ENCODE measurements at places on chromosomes 6 and 20.
A peak's percentile ranks its signal among the peaks of the same experiment; 100 is the strongest.

GRCh38 chr6:44892579-44892978, 435.6 kb upstream of the RUNX2 start:
- no peak for DNase-seq

DNA sequence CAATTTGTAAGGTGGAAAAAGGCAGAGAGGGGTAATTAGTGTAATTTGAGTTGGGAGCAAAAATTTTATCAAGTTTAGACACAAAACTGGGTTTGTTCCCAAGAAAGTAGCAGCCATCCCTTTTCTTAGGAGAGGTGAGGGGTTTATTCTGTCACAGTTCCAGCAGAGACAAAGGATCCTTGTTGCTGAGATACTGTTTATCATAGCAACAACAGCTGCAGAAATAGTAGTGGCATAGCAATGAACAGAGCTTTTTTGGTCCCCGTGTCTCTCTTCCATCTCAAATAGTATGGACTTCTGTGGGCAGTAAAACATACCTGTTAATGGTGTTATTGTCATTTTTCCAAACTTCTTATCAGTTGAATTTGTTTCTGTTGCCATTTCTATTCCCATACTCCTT, 23.9 kb downstream of the ZKSCAN8 start:
- no peak for DNase-seq

DNA sequence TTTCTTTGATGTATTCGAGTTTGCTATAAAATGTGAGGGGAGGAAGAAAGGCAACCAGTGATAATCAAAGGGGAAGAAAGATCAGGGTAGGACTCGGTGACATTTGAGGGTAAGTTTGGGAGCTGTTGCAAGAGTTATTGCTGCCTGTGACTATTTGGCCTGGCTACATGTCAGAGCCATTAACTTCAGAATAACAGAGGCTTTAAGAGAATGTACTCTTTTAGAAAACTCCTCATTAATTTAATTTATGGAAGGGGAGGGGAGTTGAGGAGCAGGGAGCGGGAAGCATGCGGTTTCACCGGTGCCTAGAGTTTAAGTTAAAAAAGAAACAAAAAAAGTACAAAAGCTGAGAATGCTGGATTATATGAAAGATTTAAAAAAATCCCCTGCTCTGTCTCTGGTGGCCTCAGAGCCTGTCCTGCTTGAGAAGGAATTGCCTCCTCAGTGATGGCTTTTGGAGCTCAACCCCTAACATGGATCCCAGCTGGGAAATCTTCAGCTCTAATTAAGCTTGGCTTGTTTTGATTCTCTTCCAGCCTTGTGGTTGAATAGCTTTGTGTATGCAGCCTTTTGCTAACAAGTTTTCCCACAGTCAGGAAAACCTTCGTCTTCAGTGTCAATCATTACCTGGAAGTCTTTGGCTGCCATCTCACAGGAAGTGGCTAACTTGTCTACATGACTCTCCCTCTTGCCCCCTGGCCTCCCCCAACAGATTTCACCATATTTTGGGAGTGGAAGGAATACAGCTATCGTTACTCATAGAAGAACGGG, 238.2 kb downstream of the SOX4 start:
- no peak for DNase-seq

DNA sequence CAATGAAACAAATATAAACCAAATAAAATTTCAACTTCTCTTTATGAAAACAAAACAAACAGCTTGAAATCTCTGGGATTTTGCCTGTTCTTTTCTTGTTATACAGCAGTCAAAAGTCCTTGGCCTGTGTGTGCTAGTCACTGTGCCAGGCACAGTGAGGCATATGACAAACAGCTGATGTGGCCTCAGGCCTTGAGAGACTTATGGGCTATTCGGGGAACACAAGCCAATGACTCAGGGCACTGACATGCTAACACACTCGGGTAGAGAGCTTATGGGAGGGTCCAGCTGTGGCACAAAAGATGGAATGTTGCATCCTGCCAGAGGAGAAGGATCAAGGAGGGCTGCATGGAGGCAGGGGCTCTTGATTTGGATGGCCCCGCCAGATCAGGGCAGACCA, 95.4 kb upstream of the NKX2-2 start:
- no peak for DNase-seq

DNA sequence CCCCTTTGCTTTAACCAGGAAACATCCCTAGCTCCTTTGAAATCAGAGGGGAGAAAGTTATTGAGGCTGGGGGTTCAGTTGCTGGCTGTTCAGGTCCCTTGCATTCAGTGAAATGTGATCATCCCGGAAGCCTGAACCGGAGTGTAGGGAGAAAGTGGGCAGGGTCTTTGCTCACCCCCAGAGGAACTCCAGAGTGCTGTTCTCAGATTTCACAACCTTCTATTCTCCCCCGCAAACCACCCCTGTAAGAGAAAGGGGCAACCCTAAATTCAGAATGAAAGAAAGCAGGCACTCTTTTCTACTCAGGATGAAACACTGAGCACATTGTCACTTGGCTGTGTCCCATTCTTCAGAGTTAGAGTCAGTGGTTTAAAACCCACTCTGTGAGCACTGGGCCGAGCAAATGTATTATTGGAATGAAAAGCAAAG, 139.8 kb downstream of the KHDC1L start:
- no peak for DNase-seq

- DNase-seq: no peak
Observed at GRCh38 chr20:47361057-47361915, 4.8 kb upstream of the ZMYND8 start.

- DNase-seq: no peak
Observed at GRCh38 chr20:63738687-63739129, 868 bp upstream of the SLC2A4RG start.

- DNase-seq: peak; percentile 23
Observed at GRCh38 chr6:12012038-12012557, at the start of gene HIVEP1. Gene HIVEP1 (plus strand): TSS chr6:12012312. CDS start chr6:12015629, 3,317 bp downstream.

DNA sequence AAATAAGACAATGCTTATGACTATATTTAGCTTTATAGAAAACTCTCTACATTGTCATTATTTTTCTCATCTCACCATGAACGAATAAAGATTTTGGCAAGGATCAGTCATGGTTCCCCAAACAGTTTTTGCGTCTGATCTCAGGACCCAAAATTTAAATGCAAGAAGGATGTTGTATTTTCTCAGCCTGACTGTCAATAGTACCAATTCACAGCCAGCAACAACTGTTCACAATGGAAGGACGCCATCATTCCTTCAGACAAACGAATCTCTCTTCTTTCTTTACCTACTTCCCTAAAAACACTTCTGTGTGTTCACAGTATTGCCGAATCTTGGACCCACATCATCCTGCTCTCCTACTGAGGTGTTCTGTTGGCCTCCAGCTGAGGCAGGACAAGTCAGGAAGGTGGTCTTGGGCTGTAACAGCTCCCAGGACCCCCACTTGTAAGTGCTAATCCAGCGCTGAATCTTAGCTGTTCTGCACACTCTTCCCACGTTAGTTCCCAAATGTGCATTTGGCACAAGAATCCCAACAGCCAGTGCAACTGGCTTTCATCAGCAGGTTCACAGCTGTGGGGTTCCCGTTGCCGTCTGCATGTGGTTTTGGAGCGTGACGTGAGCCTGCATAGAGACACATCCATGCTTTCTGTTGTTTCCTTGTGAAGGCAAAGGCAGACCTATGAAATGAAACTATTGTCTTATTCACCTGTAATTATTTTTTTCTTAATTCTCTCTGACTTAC, 600.0 kb downstream of the QKI start:
- no peak for DNase-seq

- DNase-seq: no peak
Observed at GRCh38 chr6:166687070-166687878, 60.2 kb upstream of the RPS6KA2 start.

GRCh38 chr20:59603176-59603575, 1.2 kb upstream of the PHACTR3 start:
- DNase-seq: no peak

- DNase-seq: no peak
Observed at GRCh38 chr6:35019171-35019570, 122.0 kb downstream of the TCP11 start.

DNA sequence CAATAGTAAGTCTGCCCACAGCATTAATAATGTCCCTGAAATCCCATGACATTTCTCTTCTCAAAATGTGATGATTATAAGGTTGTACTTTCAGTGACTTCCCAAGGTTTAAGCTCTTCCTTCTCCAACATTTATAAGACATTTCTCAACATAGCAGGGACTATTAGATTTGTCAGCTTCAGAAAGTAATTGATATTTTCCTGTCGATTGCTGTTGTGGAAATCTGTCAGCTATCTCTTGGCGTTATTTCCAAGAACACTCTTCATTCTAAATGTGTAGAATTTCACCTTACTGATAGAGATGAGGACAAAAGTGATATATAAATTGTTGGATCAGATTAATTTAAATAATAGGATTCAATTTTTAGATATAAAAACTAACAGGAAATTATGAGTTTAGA, 149.7 kb upstream of the IMPG1 start:
- DNase-seq: no peak

GRCh38 chr6:37931066-37931465, 111.5 kb downstream of the ZFAND3 start:
- no peak for DNase-seq

- DNase-seq: no peak
Observed at GRCh38 chr20:13442986-13443385, 195.7 kb downstream of the TASP1 start.

DNA sequence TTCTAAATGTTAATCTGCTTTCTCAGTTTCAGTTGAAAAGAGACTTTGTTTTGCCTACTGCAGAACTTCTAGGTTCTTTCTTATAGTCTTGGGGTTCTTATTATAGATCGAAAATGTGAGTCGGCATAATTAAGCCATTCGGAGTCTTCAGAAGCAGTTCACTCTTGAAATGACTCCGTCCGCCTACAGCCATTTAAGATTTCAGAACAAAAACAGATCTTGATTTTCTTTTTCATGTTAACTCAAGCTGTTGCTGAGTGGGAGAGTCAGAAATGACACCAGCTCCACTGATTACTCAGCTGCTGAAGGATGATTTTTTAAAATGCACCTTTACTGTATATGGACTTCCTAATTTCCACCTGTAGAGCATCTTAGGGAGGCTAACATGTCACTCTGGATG, 15.9 kb downstream of the PRDM1 start:
- no peak for DNase-seq

- no peak for DNase-seq
Observed at GRCh38 chr20:23754731-23755130, 4.0 kb upstream of the CST1 start.

GRCh38 chr20:62886709-62887058, 25.1 kb upstream of the TCFL5 start:
- no peak for DNase-seq

GRCh38 chr6:141029908-141030307, 1102.8 kb upstream of the GJE1 start:
- no peak for DNase-seq

GRCh38 chr6:14072084-14072483, 45.5 kb upstream of the CD83 start:
- no peak for DNase-seq

- no peak for DNase-seq
Observed at GRCh38 chr6:135935941-135936601, 84.6 kb downstream of the PDE7B start.

DNA sequence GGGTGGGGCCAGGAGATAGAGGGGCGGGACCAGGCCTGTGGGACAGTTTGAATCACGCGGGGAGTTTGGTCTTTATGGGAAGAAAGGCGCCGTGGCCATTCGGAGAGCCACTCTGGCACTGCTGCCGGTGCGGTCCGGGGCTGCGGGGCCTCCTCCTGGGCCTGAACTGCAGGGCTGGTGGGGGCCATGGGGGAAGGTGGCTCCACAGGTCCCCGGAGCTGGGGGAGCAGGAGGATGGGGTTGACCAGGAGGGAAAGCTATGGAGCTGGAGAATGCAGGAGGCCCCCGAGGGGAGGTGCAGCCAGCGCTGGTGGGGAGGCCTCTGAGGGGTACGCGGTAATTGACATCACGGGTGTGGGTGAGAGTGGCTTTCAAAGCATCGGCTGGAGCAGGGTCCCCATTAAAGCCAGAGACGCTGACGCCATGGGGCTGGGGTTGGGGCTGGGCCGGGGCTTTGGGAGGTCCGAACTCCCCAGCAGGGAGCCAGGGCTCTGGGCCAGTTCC, 1.8 kb upstream of the BHLHE23 start:
- no peak for DNase-seq

DNA sequence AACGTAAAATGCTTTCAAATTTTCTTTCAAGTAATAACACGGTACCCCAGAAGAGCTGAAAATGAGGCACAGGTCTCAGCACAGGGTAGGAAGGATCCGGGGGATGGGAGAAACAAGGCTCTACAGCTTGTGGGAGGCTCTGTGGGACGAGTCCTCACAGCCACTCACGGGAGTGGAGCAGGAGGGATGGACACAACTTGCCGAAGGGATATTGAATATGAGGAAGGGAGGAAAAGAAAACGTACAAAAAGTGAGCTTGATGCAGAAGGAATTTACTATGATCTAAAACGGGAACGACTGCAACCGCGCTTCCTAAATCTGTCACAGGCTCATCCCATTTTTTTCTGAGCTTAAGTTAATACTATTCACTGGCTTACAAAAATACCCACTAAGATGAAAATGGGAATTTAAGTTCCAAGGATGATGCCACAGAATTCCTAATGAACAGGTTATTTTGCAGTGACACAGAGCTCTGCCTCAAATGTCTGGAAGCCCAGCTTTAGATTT, 72.9 kb downstream of the FYN start:
- no peak for DNase-seq

- no peak for DNase-seq
Observed at GRCh38 chr6:114839019-114839418, 496.2 kb upstream of the HS3ST5 start.

DNA sequence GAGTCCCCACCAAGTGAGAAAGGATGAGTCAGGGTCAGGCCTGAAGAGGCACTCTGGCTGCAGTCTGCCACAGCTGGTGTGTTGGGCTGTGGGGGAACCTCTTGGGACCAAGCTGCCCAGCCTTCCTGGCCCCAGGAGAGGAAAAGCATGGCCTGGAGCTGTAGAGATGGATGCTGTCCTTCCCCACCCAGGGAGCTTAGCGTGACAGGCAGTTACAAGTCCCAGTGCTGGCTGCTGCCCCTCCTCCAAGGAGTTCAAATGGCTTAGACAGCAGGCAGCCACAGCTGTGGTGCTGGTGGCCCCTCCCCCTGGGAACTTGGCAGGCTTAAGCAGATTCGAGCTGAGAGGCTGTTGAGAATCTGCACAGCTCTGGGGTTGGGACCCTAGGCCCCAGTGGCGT, 253.2 kb downstream of the PLCB1 start:
- no peak for DNase-seq

DNA sequence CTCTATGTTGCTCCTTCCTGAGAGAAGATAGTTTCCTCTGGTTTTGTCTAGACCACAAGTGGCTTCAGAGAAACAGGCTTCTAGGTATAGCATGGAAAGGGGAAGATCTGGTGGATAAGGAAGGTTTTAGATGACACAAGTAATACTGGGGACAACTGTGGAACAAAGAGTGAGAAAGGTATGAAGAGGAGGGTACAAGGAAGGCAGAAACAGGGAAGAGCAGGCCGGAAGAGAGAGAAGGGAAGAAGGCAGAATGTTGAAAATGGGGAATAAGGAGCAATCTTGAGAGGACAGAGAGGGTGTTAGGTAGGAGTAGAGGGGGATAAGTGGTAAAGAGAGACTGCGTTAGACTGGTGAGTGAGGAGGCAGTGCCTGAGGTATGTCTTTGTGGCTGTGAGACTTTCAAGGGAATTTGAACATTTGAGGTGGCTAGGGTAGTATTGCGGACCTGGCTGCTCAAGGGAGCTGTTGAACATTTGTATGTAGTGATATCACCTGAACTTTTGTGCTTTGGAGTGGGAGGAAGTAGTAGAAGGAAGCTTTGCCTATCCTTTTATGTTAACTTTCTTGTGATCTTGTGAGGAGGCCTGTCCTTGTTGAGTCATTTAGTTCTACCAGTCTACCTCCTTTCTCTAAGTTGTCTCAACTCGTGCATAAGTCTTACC, 69.5 kb downstream of the FOXO3 start:
- no peak for DNase-seq

All from stimulated activated CD8-positive, alpha-beta memory T cell treated with anti-CD3 and anti-CD28 coated beads, Interleukin-15, amount 100 ng/mL, for 24 hours (primary cell).